ENCODE measurements at places on chromosomes 6 and 20.

- DNase-seq = no peak
Measured at GRCh38 chr20:641516-641875, 11.5 kb downstream of the SRXN1 start.

DNA sequence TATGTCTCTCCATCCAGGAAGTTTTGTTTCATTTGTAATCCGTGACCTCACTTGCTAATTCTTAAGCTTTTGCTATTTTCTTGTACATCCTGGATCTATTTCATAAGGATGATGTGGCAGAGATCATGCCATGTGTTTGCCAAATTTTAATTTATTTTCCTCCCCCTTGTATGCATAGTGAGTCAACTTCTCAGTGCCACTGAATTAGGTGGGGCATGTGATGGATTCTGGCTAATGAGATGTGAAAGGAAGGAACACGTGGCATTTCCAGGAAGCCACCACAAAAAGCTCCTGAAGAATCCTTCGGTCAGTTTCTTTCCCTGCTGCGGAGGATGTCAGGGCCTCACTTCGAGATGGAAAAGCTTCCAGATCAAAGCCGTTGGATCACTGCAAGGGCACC lies 86.2 kb upstream of the PRL start:
- DNase-seq = no peak

- DNase-seq = no peak
Measured at GRCh38 chr6:139551376-139551775, 176.9 kb upstream of the CITED2 start.

- DNase-seq = no peak
Measured at GRCh38 chr20:12201289-12201991, 283.7 kb downstream of the BTBD3 start.

DNA sequence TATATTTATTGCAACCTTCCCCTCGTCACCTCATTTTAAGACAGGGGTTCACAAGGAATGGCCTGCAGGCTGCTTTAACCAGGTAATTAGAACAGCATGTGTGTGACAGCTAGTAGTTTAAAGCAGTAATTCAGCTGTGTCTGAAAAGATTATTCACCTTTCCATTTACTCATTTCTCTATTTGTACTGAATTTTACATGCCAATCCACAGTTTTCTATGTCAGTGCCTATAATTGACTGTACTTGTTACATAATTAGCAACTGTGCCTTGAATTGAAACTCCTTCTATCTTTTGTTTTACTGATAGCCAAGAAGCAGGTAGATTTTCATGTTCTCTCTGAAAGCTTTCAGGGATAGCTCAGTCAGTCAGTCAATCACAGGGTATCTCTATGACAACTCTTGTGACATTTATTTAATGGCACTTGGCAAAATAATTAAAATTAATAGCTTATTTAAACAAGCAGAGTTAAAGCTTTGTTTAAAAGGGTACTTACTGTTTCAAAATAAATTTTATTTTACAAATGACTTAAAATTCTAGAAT lies 214.0 kb downstream of the ZFAND3 start:
- DNase-seq = no peak
